ENCODE measurements at places on chromosomes 3 and 15.
A peak's percentile ranks its signal among the peaks of the same experiment; 100 is the strongest.

GRCh38 chr3:6179761-6180160, 681.2 kb upstream of the GRM7 start:
- no peak for DNase-seq

- no peak for DNase-seq
These were observed 10.9 kb upstream of the NCKIPSD start for GRCh38 chr3:48696601-48697000.

DNA sequence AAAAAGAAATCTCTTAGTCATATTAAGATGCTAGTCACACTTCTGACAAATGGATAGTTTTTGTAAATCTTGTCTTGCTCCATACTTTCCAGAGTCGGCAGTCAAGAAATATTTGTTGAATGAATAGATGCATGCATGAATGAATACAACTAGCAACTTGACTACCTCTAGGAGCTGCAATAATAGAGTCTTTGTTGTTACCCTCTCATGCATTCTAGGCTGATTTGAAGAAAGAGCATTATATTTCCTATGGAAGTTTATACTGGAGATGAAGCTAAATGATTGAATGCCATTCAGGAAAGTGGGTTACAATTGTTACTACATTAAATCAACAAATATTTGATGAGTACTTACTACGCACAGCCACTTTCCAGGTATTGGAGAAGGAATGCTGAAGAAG, 18.1 kb upstream of the TRAT1 start:
- DNase-seq, result no peak

GRCh38 chr15:90633360-90633759, 83.8 kb upstream of the BLM start:
- DNase-seq, result no peak

GRCh38 chr3:156109989-156110388, 10.4 kb upstream of the KCNAB1 start:
- DNase-seq, result no peak

- no peak for DNase-seq
These were observed 40.3 kb downstream of the CDAN1 start for GRCh38 chr15:42696626-42697025.

GRCh38 chr15:60072826-60073465, 68.8 kb downstream of the FOXB1 start:
- DNase-seq, result no peak

DNA sequence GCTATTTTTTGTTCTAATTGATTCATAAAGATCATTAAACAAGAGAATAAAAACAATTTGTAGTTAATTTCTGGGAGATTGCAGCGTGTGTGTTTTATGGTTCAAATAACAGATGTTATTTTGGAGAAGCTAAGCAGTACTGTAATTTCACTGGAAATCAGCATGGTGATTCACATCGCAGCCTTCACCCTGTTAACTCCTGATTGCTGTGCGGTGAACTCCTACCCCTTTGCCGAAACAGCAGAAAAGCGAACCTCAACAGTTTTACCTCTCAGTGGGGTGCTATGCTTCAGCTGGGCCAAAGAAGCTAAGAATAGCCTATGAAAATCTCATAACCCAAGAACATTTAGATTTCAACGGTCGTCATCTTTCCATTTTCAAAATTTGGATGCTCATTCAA, 441.5 kb upstream of the RARB start:
- no peak for DNase-seq

DNA sequence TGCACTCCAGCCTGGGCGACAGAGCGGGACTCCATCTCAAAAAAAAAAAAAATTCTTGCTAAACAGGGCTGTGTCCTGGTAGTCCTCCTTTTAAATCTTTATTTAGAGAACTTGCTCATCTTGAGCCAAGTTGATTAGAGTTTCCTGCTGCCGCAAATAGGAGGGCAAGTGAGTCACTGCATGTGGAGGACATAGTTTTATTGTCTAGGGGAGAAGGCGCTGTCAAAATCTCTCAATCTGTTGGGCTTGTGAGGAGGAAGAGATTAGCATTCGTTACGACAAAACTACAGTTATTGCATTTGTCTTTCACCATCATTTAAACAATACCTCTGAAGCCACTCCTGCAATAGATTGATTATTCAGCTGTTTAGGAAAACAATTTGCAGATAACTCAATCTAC, 11.5 kb downstream of the MUC4 start:
- DNase-seq, result no peak

GRCh38 chr3:191331388-191331787, 1.1 kb upstream of the UTS2B start:
- no peak for DNase-seq

GRCh38 chr15:70936326-70936725, 43.7 kb downstream of the LRRC49 start:
- DNase-seq, result peak; percentile 41

DNA sequence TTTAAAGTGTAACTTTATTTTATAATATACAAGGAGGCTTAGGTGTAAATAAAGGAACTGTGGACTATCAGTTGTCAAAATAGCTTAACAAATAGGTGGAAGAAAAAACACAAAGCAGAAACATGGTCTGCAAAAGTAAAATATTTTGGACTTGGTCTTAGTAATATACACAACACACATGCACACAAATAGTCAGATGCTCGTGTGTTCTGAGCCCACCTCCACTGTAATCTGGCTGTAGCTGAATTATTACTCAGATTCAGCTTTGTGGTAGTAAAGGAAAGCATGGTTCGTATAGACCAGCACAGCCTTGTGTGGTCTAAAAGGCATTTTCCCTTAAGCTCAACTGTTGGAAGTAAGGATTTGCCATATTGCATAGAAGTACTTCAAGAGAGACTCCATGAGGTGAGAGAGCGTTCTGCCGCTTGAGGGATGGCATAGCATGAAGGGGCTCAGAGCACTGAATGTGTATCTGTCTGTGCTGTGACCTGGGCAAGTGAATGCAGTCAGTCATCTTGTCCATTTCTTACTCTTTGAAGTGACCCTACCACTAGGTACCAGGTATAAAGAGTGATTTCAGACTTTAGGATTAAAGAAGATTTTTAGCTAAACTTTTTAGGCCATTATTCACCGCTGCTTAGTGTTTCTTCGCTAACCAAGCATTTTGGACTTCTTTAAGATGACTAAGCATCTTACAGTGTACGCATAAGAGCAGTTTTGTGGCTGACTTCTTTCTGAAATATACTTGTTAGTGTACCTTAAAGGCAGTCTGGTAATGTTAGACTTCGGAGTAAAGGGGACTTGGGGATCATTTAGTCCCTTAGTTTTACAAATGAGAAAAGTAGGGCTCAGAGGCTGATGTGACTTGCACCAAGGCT, 15.2 kb downstream of the TPM1 start:
- DNase-seq, result no peak

DNA sequence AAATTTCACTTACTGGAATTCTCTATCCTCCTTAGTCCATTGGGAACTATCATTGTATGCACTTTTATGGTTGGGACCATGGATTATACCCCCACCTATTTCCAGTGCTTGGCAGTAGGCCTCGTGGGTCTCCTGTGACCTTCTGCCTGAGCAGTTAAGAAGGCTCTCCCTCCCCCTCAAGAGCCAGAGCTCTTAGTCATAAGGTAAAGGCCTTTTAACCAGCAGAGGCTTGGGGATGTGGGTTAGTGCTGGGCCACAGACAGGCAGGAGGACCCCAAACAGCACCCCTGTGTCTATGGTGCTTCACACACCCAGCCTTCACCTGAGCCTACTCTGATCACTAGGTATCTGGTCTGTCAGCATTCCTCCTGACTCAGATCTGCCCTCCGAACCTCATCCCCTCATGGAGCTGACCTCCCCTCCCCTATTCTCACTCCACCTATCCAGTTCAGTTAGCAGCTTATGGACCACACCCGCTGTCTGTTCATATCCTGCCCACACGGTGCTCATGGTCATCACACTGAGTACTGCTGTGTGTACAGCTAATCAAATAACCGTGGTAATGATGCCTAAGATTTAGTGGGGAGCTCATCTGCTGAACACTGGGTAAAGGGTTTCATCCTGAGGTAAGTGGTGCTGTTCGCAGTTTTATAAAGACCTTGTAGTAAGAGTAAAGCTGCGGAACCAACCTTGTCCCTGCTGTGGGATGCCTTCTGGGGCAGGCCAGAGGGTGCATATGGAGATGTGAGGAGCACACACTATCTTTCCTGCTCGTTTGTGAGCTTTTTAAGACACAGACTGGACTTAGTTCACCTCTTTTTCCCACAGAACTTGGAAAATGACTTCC, 40.9 kb downstream of the KLHL18 start:
- DNase-seq, result no peak

DNA sequence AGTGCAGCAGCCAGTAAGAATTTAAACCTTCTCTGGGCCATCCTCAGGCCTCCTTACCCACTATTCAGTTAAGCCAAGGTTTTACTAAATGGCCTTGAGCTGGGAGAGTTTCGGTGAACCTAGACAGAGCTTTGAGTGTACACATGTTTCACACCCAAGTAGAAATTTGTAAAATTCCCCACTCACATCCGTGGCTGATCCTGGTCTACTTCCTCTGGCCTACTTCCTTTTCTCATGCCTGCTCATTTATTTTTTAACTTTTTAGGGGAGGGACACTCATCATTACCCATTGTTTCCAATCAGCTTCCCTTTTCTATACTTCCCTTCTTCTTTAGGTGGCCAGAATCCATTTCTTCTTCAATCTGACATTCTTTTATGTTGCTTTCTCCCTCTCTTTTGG, 7.6 kb downstream of the CX3CR1 start:
- no peak for DNase-seq

- no peak for DNase-seq
These were observed 8.3 kb upstream of the SUCLG2 start for GRCh38 chr3:67662733-67663132.

DNA sequence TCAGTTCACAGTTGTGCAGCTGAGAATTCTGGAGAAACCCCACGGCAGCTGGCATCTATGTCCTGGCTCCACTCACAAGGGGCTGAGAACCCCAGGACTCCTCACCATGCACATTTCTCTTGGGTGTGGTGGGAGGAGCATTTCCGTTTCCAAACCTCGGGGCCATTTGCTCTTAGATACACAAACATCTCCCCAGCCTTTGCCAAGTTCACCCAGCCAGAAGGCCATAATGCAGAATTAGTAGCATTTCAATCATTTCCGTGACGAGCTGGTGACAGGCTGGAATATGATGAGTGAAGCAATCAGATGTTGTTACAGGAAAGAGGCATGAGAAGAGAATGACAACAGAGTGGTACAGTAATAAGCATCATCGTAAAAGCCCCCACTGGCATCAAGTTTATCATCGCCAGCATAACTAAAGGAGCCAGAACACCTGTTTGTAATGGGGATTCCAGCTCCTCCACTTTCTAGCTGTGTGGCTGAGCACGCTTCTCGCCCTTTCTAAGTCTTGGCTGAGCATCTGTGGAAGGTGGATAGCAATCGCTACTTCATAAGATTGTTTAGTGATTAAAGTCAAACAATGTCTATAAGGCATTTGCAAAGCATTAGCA, 82.0 kb downstream of the LIPC start:
- no peak for DNase-seq

DNA sequence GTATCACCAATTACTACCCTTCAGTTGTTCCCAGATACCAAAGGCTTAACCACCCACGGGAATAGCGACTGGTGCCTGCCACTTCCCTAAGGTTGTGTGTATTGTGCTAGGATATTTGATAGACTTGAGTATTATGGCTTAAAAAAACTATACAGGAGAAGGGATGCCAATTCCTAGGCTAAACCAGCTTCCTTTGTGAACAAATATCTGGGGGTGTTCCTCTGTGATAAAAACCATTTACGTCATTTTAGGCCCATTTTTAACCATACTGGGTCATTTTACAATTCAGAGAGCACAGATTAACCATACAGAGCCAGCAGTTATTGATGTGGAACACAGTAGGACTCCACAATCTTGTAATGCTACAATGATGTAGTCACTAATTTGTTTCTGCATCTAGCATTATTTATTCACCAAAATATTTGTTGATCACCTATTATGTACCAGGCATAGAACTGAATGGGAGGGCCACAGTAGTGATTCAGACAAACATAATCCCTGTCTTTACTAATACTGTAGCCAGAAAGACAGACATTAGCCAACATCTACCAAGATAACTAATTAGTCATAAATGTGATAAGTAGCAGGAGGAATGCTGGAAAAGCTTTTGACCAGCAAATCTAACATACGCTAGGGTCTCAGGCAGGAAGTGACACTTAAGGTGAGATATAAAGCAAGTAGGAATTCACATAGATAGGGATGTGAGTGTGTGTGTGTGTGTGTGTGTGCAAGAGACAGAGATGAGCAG, 184.8 kb downstream of the MECOM start:
- DNase-seq, result no peak

GRCh38 chr3:45507820-45508317, 86.7 kb upstream of the LIMD1 start:
- peak; percentile 14 for DNase-seq

GRCh38 chr3:170344971-170345370, 12.5 kb upstream of the SKIL start:
- DNase-seq, result no peak

DNA sequence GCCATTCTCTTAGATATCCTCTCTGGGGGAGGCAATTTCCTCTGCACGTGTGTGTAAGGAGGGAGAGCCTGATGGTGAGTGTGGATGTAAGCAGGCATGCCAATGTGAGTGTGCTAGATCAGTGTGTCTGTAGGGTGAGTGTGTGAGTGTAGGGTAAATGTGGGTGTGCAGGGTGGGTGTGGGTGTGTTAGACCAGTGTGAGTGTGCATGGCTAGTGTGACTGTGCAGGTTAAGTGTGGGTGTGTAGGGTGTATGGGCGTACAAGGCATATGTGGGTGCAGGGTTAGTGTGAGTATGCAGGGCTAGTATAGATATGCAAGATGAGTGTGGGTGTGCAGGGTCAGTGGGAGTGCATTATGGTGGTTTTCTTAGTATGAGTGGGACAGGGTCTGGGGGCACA, 48.4 kb downstream of the ATP2B2 start:
- no peak for DNase-seq

DNA sequence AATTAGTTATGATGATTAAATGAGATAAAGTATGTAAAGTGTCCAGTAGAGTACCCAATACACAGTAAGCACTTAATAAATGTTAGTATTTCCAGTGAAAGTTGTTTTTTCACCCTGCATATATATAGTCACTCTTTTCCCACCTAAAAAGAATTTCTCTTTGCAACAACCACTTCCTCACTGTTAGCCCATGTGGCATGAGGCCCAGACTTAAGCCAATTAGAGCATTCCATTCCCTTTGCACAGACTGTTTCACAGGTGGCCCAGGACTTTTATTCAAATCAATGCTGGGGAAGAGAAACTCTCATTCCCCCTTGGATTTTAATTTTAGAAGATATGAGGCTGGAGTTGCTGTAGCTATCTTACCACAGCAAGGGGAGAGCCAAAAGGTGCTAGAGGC, 3.7 kb downstream of the IFT80 start:
- DNase-seq, result no peak

GRCh38 chr3:143480344-143480743, 360.8 kb downstream of the CHST2 start:
- DNase-seq, result no peak

- DNase-seq, result no peak
These were observed 108.8 kb downstream of the EPHA3 start for GRCh38 chr3:89216016-89216739.

DNA sequence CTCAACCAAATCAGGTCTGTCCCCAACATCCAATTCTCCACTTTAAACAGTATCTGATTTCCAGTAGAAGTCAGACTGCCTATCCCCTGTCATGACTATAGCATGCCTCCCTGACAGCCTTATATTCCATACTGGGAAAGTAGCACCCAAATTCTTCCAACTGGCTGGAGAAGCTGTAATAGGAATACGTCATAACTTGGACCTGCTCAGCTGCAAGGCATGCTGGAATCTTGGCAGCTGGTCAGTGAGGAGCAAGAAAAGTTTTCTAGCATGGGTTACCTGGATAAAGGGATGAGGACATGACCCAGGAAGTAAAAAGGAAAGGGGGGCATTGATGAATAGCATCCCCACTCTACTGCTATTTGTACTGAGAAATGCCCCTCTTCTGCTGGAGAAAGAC, 8.9 kb downstream of the SEMA5B start:
- DNase-seq, result no peak

Measured in NCI-H510A (cell line).